ENCODE measurements at places on chromosomes 5 and 9.

DNA sequence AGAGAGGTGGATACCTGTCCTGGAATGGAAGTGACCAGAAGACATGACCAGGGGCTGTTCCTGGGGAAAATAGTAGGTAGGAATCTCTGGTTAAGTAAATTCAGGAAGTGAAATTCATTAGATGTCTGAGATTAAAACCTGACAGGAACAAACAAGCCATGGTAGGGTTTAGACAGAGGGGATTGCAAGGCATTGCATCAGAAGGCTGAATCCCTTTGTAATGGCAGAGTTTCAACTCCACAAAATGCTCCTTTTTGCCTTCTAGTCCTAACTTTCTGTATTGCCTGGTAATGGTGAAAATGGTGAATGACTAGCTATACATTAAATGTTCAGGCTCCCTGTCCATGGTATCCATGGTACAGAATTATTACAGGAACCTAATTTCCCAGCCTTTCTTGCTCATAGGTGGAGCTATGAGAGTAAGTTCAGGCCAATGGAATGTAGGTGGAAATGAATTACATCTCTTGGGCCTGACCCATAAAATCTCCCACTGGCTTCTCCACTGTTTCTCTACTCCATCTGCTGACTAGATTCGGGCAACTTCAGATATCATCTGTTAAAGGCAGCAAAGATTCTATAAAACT is 113.4 kb upstream of the CNTLN start:
- no peak for DNase-seq

GRCh38 chr9:129471201-129472019 is 149.5 kb downstream of the C9orf50 start:
- DNase-seq, result no peak

GRCh38 chr9:89686126-89686525 is 81.3 kb downstream of the GADD45G start:
- DNase-seq, result no peak

GRCh38 chr9:107856633-107857032 is 367.1 kb upstream of the KLF4 start:
- no peak for DNase-seq

DNA sequence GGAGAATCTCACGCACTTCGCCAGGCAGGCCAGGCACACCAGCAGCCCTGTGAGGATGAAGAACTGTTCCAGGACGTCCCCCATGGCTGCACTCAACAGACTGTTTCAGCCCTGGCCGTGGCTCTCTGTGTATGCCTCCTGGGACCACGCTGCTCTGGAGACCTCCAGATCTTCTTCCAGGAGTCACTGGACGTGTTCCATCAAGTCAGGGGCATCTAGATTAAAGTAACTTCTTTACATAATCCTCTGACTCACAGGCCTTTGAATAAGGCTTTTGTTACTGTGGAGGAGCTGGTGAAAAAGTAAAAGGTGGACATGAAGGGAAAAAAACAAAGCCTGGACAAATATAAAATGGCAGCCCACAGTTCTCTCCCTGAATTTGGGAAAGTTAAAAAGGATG is at the start of gene HSD17B3:
Gene HSD17B3, minus strand, starts transcription at position 156 of the 400 bp plus-strand sequence. Its CDS starts 72 bp downstream, at position 84.
- no peak for DNase-seq

DNA sequence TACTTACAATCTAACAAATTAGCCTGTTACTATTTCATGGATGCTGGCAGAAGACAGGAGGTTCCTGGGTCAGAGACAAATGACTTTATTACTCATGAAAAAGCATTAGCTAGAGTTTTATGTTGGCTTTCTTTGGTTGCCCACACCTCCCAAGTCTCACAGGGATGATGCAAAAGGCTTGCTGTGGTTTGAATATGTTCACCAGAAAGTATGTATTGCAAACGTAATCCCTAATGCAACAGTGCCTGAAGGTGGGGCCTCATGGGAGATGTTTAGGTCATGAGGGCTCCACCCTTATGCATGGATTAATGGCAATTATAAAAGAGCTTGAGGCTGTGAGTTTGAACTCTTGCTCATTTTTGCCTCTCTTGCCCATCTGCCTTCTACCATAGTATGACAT is 28.5 kb downstream of the DPYSL3 start:
- no peak for DNase-seq

- DNase-seq, result no peak
Measured at GRCh38 chr9:32782476-32783167, 718 bp upstream of the TMEM215 start.

DNA sequence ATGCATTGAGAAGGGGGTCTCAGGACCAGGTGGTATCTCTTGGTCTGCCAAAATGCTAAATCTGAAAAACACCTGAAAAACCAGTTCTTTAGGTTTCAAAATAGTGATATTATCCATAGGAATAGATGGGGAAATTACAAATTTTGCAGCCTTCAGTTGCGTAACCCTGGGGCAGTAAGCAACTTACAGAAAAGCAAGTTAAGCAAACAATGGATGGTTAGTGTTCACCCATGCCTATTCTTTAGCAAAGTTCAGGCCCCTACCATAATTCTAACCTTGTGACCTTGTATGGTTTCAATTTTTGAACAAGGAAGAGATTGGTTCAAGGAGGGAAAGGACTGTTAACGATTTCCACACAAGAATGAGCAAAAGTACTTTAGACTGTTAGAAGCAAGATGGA is 24.5 kb downstream of the GLRX start:
- no peak for DNase-seq

- DNase-seq, result no peak
Measured at GRCh38 chr9:70133253-70134208, 89.9 kb downstream of the MAMDC2 start.

DNA sequence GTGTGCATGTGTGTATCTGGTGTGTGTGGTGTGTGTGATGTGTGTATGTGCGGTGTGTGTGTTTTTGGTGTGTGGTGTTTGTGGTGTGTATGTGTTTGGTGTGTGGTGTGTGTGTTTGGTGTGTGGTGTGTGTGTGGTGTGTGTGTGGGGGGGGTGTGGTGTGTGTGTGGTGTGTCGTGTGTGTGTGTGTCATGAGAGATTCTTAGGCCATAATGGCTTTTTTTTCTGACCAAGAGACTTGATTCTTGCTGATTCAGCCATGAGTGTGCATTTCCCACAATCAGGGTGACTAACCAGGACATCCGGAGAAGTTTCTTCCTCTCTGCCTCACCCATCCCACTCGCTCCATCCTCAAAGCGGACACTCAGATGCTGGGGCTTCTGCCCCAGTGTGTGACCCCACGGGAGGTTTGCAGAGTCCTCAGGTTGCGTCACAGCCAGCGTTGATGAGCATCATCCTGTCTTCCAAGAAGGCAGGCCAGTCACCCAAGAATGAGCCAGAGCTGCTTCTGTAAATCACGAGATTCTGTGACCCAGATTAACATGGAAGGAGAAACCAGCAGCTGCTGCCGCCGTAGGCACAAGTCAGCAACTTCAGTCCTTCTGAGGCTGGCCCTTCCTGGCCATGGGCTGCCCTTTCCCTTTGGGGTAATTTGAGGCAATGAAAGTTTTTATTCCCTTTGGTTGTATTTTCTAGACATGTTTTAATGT is 12.5 kb upstream of the CTSL start:
- DNase-seq, result no peak

- DNase-seq, result no peak
Measured at GRCh38 chr5:154783774-154784460, 28.7 kb downstream of the LARP1 start.

GRCh38 chr9:22040760-22041159 is 31.7 kb upstream of the CDKN2B start:
- no peak for DNase-seq

GRCh38 chr5:36422952-36423351 is 121.2 kb upstream of the RANBP3L start:
- DNase-seq, result no peak

DNA sequence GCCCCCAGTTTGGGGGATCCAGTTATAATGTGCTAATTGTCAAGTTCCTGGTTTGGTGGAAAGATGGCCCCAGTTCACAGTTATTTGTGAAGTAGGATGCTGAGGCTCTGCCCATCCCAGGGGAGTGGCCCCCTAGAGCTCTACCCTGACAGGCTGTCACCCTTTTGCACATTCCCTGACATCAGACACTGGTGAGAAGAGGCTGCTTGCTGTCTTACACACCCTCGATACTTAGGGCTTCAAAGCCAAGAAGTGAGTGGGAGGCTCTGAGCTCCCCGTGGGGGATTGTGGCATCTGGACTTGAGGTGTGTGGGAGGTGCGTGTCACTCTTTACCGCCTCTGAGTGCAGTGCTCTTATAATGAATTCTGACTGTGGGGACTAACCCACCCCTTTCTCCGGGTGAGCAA is 168.5 kb downstream of the DOCK2 start:
- no peak for DNase-seq

DNA sequence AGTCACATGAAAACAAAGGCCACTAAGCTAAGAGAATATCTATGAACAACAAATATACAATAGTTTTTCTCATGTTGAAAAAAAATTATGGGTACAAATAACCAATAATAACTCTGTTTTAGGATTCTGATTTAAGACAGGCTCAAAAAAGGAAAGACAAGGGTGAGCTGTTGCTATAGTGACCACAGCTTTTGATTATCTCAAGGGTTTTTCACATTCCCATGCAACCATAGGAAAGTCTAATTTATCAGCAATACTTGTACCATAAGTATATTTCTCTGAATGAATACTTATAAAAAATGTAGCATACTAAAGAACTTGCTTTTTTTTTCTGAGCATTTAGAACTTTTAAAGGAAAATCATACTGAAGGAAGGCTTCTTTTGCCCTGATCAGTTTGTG is 68.0 kb downstream of the MRPS27 start:
- no peak for DNase-seq

GRCh38 chr5:10762776-10763500 is 1.9 kb upstream of the DAP start:
- DNase-seq, result no peak

GRCh38 chr9:3865141-3865772 is 339.5 kb upstream of the RFX3 start:
- no peak for DNase-seq

- no peak for DNase-seq
Measured at GRCh38 chr5:163976696-163977095, 471.3 kb downstream of the MAT2B start.

GRCh38 chr5:135890867-135891266 is 4.8 kb downstream of the IL9 start:
- DNase-seq, result no peak

DNA sequence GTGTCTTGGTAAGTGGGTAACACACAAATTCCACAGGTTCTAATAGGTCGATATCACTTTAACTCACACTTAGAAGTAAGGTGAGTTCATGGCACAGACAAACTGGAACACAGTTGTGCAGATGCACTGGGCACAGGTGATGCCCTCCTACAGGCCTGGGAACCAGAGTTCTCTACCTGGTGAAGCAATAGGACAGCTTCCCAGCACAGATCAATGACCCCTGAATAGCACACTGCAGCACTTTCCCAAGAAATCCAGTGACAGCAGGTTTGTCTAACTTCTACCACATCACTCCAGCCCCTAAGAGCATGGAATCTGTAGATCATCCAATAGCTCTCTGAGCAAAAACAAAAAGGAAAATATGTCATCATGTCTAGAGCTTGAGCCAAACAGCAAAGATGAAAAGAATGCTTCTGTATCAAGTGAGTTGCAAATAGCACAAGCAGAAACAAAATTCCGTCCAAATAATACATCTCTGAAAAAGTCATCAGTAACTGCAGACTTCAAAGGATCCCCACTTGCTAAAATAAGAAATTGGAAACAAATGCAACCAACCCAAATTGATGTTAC is 33.5 kb downstream of the MOCS2 start:
- no peak for DNase-seq

DNA sequence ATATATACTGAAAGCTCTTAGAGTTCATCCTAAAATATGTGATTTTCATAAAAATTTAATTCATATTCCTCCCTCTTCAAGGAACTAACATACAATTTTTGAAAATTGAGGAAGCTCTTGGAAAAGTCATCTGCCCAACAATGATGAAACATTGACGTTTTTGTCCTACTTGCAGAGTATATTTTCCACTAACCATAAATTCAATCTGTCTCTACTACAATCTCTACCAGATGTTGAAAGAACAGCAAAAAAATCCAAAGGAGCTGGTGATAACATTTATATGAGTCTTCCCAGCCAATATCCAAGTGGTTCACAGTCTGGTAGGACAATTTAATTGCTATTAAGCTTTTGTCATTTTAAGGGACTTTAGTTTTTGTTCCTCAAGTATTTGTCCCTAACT is 81.1 kb upstream of the NR3C1 start:
- DNase-seq, result no peak

GRCh38 chr9:113574441-113575262 is 111.1 kb downstream of the RGS3 start:
- DNase-seq, result no peak

- no peak for DNase-seq
Measured at GRCh38 chr5:140261403-140262171, 41.3 kb downstream of the PFDN1 start.

GRCh38 chr9:35839926-35840325 is 10.9 kb downstream of the TMEM8B start:
- DNase-seq, result no peak

- no peak for DNase-seq
Measured at GRCh38 chr5:5622806-5623205, 200.3 kb downstream of the ICE1 start.

DNA sequence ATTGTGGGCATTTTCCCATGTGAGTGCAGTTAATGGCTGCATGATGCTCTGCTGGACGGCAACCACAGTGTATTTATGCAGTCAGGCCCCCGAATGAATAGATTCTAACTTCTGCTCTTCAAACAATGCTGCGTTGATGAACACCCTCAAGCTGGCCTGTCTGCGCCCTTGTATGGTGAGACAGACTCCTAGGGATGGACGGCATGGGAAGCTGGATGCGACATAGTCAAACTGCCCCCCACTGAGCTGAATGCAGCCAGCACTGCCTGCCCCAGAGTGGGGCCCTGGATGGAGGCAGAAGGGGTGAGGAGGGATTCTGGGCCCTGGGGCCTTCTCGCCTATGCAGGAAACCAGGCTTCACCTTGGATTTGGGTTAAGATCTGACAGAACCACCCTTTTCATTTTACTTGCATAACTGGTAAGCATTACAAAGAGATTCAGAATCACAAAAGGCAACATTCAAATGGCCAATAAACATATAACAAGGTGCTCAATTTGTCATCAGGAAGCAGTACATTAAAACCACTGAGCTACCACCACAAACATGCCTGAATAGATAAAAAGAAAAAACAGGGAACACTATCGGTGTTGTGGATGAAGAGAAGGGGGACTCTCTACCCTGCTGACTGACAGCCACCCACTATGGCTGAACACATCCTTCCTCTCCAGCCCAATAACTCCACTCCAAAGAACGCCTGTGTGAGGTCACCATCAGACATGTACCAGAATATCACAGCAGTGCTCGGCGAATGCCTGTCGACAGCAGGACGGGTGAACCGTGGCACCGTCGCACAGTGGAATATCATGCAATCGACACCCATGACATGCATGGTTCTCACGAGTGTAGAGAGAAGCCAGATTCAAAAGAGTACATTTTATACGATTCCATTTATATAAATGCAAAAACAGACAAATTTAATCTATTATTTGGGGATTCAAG is 79.1 kb downstream of the RAPGEF1 start:
- no peak for DNase-seq

Data from stimulated activated CD8-positive, alpha-beta memory T cell treated with anti-CD3 and anti-CD28 coated beads, Interleukin-4, amount 100 ng/mL, for 1 hour (primary cell).